ENCODE measurements at places on chromosomes 13 and 19.

- DNase-seq, result no peak
Measured at GRCh38 chr19:35431145-35431807, 16.8 kb upstream of the FFAR2 start.

DNA sequence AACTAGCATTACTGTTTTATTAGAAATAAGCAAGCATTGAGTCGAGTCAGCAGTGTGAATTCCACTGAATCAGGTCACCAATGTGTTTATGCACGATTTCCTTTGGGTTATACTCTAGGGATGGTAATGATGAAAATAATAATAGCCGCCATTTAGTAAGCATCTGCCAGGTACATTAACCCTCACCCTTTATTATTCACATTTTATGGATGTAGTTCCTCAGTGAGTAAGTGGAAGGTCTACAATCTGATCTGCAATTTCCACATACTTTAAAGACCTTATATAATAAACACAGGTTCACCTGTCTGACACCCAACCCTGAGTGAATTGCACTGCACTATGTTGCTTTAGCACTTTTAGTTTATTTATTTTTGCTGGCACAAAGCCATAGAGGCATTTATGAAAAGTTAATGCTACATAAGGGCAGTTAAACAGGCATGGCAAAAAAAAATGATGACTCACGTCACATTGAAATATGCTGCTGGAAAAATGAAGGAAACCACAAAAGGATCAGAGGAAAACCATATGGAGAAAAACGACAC, 122.4 kb downstream of the TRPC4 start:
- peak; percentile 88 for DNase-seq

DNA sequence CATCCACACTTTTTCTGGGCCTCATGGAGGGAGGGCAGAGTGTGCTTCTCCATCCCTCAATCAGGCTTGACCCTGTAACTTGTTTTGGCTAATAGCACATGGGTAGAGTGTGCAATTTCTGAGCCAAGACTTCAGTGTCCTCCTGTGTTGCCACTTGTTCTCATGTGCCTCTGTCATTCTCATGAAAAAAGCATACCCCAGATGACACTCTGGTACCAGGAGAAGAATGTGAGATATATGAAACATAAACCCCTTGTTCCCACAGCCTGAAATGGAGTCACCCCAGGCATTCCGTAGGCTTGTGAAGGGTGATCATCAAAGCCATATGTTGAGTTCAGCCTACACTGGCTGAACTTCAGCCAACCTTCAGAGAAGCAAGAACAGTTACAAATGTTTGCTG, 239.2 kb upstream of the MIR17HG start:
- no peak for DNase-seq

- no peak for DNase-seq
Measured at GRCh38 chr13:99039718-99040280, 61.9 kb upstream of the DOCK9 start.

GRCh38 chr19:18418029-18418482, 1.1 kb upstream of the SSBP4 start:
- no peak for DNase-seq

GRCh38 chr13:43652760-43653159, 134.0 kb downstream of the ENOX1 start:
- DNase-seq, result no peak

GRCh38 chr13:51628059-51628852, 44.0 kb downstream of the WDFY2 start:
- no peak for DNase-seq

GRCh38 chr19:10895920-10896319, 24.6 kb downstream of the CARM1 start:
- no peak for DNase-seq

DNA sequence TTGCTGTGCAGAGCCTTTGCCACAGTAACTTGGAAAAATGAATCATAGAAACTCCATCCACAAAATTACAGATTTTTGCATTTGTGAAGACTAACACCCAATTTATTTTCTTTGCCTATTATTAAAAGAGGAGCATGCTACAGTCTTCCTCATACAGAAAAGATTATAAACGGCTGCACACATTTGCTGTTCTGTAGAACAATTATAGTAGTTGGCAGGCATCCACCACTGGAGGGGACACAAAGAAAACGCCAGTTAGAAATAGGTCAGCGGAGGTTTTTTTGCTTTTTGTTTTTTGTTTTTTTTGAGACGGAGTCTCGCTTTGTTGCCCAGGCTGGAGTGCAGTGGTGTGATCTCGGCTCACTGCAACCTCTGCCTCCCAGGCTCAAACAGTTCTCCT, 51.6 kb downstream of the SACS start:
- no peak for DNase-seq

DNA sequence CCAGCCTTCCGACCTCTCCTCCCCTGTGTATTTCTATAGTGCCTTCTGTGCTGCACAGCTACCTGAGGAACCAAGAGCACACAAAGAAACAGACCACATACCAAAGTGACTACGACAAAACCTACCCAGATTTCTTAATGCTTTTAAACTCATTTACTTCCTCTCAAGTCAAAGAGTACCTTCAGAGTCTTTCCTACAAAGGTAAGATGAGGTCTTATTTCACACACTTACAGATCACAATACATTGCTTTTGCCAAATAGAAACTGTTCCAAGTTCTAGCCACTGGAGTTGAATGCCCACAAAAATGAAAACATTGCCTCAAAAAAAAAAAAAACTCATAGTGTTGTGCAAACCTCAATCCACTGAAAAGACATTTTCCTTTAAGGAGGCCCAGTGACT, 36.4 kb downstream of the TEX26 start:
- DNase-seq, result peak; percentile 68

GRCh38 chr13:51252954-51253532, 30.8 kb downstream of the FAM124A start:
- no peak for DNase-seq

DNA sequence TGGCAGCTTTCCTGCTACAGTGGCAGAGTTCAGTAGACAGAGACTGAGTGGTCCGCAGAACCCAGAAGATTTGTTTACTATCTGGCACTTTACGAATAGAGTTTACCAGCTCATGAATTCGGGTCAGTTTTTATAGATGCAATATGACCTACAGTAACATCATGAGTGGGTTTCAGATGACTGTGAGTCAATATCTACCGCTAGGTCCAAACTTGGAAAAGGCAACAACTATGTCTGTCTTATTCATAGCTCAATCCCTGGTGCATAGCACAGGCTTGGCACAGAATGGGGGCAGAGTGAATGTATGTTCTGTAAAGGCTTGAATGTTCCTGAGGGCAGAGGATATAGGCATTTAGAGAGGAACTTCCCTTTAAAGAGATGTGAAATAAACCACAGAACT, 65.2 kb downstream of the RAP2A start:
- DNase-seq, result peak; percentile 41

GRCh38 chr13:67001363-67001762, 228.8 kb downstream of the PCDH9 start:
- no peak for DNase-seq

GRCh38 chr13:97884707-97885468, 68.6 kb upstream of the IPO5 start:
- DNase-seq, result no peak

DNA sequence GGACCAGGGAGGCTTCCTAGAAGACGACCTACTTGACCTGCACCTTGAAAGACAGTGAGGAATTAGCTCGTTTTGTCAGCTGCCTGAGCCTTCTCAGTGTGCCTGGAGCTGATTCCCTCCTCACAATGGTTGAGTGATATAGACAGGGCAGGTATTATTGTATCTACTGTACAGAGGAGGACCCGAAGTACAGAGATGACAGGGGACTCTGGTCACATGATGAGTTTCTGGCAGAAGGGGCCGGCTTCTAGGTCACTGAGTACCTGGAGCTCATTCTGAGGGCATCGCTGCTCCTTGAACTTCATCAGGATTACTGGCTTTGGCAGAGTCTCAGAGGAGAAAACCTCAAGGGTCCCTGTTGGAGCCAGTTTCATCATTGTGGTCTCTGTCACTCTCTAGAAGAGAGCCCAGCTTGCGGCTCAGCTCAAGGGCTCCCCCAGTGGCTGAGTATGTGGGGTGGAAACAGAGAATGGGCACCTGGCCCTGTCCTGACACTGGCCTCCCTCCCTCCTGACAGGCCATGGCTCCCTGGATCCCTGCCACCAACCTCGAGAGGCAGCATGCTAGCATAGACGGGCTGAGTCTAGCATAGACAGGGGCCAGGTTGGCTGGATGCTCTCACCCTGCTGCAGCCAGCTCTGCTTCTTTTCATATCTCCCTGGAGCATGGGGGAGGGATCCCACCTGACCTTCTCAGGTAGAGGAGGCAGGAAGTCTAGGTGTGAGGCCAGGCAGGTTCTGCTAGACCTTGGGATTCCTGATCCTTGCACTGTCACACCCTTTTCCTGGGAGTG, 38.7 kb downstream of the NFIX start:
- DNase-seq, result no peak

- no peak for DNase-seq
Measured at GRCh38 chr13:21164631-21165030, 11.7 kb downstream of the SKA3 start.

DNA sequence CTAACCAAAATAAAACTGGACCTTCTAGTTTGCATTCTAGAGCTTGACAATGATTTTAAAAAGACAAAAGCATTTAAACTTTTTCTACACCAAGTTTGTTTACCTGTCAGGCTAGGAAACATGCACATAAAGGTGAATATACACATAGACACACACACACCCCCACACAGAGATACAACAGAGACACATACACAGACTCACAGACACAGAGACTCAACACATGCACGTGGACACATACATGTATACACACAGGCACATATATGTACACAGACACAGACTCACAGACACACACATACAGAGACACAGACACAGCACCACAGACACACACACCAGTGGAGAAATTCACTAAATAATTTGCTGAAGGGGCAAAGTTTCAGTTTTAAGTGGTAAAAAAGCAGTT, 155.7 kb downstream of the GPC5 start:
- DNase-seq, result no peak

DNA sequence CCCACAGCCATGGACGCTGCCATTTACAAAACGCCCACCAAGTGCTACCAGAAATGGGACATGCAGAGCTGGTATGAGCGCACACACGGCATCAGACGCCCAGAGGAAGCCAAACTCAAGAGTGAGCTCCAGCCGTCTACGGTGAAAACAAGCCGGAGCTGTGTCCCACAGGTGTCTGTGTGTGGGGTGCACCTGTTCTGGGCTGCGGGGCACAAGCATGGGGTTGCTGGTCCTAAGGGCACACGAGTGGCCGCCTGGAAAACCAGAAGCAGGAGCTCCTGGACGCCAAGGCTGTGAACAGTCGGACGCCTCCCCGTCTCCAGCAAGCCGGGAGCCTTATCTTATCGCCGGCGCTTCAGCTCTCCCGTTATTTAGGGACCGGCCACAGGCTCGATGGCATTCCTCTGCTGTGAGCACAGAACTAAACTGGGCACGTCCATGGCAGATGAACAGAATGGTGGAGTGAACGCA, 1.3 kb downstream of the ADPRHL1 start:
- no peak for DNase-seq

- peak; percentile 29 for DNase-seq
Measured at GRCh38 chr19:35991731-35992450, 3.1 kb upstream of the SDHAF1 start.

DNA sequence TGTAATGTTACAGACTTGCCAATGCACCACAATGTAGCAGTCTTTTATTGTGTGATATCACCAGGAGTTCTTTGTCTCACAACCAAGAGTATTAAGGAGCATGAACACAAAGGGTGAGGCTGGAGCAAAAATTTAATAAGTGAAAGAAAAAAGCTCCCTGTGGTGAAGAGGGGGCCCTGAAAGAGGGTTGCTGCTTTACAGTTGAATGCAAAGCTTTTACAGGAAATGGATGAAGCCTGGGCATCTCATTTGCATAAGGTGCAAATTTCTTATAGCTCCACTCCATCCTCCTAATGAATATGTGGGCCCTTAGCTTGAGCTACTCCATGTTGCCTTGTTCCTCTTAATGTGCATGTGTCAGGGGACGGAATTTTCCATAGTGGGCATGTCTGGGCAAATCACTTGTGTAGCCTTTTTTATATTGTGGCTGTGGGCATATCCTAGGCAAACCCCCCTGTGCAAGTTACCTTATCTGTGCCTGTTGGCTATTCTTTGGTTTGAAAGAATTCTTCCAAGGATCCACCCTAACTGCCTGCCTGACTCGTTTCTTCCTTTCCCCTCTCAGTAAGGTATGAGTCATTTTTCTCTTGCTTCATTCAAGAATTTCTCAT, 45.3 kb upstream of the TRPC4 start:
- DNase-seq, result no peak

DNA sequence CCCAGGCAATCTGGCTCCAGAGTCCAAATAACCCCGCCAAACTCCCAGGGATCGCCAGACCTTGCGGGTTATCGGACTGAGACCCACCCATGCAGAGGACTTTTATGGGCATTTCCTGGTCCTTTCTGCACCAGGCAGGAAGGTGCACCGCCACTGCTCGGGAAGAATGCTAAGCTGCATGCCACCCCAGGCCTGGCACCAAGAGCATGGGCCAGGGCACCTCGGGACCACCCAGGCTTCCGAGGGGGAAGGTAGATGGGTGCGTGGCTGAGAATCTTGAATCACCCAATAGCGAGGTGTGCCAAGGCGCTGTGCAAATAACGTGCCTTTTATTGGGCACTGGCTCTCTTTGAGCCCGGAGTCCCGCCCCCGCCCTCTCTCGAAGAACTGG, 422 bp upstream of the ZNF575 start:
- DNase-seq, result peak; percentile 45

DNA sequence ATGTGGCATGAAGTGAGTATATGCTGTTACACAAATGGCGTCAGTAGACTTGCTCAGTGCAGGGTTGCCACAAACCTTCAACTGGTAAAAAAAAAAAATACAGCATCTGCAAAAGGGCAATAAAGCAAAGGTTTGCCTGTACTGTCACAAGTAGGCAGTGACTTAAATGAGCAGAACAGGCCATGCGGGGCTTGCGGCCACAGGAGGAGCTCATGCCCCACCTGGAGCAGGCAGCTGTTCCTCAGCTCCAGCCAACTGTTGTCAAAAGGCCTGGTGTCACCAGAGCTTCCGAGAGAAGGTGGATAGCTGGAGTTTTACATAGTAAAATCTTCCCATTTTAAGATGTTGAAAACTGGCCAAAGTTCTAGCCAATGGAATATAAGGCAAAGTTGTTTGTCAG, 7.7 kb downstream of the ATP7B start:
- DNase-seq, result no peak

- no peak for DNase-seq
Measured at GRCh38 chr19:34500656-34501120, 19.1 kb downstream of the WTIP start.

- DNase-seq, result peak; percentile 14
Measured at GRCh38 chr19:47056411-47056810, 8.0 kb upstream of the TMEM160 start.

GRCh38 chr19:2332341-2333026, 4.0 kb downstream of the SPPL2B start:
- no peak for DNase-seq

- no peak for DNase-seq
Measured at GRCh38 chr13:28316129-28316528, 177.8 kb downstream of the PAN3 start.
